ENCODE measurements at places on chromosomes 3 and 15.

- no peak for DNase-seq
Observed at GRCh38 chr3:1346386-1346785, 253.6 kb downstream of the CNTN6 start.

DNA sequence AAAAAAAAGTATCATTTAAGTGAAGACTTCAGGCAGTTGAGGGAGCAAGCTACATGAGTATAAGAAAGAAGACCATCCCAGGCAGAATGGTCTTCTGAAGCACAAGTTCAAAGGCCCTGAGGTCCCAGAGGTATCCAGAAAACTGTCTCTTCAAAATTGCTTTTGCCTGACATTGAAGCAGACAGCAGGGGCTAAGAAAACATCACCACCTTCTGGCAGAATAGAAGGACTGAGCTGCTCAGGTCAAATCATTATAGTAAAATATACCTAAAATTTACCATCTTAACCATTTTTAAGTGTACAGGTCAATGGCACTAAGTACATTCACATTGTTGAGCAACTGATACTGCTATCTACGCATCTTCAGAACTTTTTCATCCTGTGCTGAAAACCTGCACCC lies 16.4 kb downstream of the GPR160 start:
- DNase-seq: no peak

- no peak for DNase-seq
Observed at GRCh38 chr3:123335007-123335670, 113.8 kb downstream of the ADCY5 start.

DNA sequence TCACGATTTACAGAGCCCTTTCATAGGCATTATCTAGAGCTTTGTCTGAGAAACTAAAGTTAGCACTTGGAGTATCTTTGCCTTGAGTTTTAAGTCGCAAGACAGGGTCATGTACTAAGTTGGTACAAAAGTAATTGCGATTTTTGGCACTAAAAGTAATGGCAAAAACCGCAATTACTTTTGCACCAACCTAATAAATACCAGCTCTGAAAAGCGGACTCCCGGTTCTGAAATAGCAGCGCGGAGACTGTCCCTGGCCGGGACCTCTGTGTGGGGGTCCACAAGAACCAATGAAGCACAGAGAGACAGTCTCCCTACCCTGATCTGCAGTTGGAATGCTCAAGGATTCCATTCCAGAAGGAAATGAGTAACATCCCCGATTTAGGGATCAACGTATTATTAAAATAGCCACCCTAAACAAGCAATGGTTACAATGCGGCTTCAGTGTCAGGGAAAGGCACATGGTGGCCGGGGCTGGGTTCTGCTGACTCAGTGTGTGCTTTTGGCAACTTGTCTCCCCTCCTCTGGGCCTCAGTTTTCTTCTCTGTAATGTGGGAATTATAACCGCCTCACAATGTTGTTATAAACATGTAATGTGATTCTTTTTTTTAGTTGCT lies 150.3 kb upstream of the MCTP2 start:
- no peak for DNase-seq

GRCh38 chr3:114827495-114827894 lies 319.6 kb downstream of the ZBTB20 start:
- no peak for DNase-seq

GRCh38 chr3:66898155-66898554 lies 100.0 kb upstream of the KBTBD8 start:
- DNase-seq: no peak

GRCh38 chr3:56365905-56366640 lies 102.2 kb downstream of the ERC2 start:
- DNase-seq: no peak
